MV-4-11 (cell line): ENCODE measurements at places on chromosomes 13 and 19.

DNA sequence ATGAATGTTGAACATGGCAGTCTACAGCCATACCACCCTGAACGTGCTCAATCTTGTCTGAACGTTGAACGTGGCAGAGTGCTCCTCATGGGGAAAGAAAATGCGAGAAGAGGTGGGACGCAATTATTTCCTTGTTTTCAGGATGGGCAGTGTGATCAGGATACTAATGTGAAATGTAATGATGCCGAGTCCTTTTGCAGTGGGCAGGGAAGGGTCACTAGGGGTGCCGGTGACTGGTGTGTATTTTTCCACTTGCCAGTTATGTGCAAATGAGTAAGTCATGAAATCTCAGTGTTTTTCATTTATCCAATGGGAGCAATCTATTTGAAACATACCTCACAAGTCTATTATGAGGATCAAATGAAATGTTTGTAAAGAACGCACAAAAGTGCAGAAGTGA lies 84.8 kb downstream of the LNX2 start:
- no peak for DNase-seq

- DNase-seq, result no peak
Observed at GRCh38 chr19:3133793-3134116, 2.1 kb upstream of the GNA15 start.

DNA sequence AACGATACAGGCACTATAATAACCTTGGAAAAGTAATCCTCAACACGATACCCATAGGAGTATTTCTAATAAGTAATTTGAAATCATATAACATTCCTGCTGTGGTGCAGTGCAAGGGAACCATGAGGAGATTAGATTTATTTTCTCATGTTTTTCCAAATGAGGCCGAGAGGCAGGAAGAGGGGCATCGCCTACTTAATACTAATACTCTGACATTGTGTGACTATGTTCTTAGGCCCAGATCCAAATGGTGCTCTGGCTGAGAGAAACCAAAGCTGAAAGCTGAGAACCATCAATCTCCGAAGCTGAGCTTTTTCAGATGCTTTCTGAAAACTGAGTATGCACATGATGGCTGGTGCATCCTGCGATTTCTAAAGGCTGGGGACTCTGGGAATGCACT lies 248.0 kb upstream of the MAB21L1 start:
- DNase-seq, result no peak

GRCh38 chr13:78576261-78576660 lies 27.1 kb downstream of the POU4F1 start:
- peak; percentile 83 for DNase-seq

DNA sequence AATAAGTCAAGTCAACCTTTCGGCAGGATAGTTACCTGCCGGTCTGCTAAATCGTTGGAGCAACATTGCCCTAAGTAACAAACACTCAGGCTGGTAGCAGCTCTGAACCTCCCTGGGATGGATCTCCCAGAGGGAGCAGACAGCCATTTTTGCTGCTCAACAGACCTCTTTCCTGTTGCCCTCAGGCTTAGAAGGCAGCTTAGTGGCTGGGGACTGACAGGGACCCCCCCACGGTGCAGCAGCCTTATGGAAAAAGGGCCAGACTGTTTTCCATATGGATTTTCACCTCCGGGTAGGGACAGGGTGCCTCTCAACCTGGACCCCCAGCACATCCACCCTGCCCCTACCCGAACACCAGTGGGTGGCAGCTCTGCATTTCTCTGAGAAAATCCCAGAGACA lies 49.7 kb downstream of the UBL3 start:
- no peak for DNase-seq

- DNase-seq, result no peak
Observed at GRCh38 chr19:3113100-3114017, 19.2 kb downstream of the GNA11 start.

DNA sequence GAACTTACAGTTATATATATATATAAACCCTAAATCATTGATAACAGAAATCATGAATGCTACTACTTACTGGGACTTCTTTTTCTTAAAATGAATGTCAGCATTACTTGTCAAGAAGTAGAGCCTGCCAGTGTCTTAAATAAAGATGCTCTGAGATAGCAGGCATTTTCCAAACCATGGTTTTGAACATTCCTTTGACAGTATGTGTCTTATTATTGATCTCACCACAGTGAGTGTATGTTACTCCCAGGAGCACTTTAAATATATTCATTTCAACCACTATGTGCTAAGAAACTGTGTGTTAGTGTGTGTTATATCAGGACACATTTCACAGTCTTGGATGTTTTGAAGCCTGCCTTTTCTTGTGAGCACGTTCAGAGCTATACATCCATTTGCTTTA lies 28.2 kb downstream of the TNFRSF19 start:
- DNase-seq, result no peak

GRCh38 chr19:20662421-20663105 lies 1.2 kb upstream of the ZNF626 start:
- no peak for DNase-seq

- DNase-seq, result no peak
Observed at GRCh38 chr13:30463787-30464495, 1.8 kb downstream of the HMGB1 start.

DNA sequence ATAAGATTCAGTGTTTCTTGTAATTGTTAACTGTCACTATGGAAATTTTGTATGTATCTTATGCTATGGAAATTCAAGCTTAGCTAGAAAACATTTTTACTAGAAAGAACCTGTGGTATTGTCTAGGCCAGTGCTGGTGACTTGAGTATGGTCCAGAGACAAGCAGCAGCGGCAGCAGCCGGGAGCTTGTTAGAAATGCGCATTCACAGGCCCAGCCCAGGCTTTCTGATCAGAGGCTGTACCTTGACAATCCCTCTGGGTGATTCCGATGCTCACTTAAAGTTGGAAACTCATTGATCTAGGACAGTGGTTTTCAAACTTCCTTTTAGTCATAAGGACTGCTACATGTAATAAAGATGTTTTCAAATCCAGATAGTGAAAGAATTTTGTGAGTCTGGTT lies 287.4 kb downstream of the SHISA2 start:
- no peak for DNase-seq

DNA sequence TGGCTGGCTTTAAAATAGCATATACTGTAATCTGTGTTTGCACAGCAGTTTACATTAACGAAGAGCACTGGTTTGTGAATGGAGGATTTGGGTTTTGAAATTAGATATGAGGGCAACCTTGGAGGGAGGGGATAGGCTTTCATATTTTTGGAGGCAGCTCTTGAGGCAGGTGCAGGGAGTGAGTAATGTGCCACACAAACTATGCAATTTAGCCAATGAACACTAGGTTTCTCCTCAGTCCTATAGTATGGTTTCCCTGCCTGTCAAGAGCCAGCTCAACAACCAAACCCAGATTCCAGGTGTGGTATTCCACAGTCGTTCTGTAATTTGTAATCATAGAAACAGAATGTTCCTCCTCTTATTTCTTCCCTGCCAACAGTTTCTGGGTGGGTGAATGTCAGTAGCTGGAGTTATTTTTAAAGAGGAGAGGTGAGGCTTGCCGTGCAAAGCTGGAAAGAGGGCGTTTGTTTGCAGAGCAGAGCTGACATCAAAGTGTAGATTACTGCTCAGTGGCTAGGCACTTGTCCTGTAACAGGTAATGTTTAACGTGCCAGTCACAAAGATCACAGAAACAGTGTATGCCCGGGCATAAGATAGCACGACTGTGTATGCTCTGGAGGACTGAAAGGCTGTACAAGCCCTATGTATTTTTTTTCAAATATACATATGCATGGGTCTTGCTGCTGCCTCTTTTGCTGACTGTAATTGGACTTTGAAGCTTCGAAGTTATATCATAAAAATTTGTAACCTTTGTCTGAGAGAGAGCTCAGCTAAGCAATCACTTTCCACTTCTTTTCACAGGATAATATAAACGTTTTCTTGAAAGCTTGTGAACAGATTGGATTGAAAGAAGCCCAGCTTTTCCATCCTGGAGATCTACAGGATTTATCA lies 124.2 kb downstream of the LMO7 start:
- no peak for DNase-seq

DNA sequence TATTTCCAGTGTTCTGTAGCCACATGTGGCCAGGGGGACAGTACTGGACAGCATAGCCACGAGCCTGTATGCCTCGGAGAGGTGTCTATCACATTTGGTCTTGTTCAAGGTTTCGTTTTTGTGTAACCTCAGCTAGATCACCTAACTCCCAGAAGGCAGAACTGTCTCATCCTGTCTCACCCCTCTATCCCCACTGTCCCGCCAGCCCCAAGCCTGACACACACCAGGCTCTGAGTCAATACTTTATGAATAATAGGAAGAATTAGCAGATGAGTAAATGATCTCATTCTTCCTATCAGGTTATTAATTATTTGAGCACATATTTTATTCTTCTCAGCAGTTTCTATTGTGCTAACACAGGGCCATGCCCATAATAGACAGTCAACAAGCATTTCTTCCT lies 132.2 kb downstream of the NUFIP1 start:
- DNase-seq, result no peak

DNA sequence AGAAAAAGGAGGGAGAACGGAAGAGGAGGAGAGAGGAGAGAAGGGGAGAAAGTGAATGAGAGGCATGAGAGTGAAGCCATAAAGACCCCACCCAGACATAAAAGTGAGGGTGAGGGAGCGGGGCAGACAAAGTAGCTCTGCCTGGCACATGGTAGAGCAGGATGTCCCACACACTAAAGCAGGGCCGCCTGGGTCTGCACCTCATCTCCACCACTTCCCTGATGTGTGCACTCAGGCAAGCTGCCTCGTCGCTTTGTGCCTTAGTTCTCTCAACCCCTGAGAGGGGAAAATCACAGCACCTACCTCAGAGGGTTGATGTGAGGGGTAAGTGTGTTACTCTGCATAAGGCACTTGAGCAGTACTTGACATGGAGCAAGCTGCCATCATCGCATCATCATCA lies 488.1 kb downstream of the COG6 start:
- no peak for DNase-seq

GRCh38 chr19:10173527-10173926 lies 21.2 kb downstream of the DNMT1 start:
- DNase-seq, result peak; percentile 77

GRCh38 chr13:33369073-33369472 lies 83.5 kb upstream of the STARD13 start:
- DNase-seq, result no peak

DNA sequence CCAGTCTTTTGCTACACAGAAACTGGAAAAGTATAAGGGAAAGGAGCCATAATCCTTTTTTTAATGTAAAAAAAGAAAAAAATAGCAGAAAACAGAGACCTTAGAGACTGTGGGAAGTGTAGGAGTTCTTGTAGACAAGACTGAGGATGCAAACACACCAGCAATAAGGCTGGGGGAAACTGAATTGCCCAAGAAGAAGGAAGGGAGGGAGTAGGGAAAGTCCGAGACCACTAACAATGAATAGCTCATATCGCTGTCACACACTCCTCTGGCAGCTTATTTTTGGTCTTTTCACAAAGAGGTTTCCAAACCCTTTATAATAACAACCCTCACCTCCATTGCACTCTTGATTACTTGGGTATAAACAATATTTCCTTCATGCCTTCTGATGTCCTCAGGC lies 952.0 kb downstream of the SLITRK5 start:
- no peak for DNase-seq

GRCh38 chr13:36680913-36681312 lies 7.1 kb downstream of the SERTM1 start:
- no peak for DNase-seq

GRCh38 chr13:38401276-38401675 lies 51.6 kb downstream of the UFM1 start:
- DNase-seq, result no peak

- peak; percentile 61 for DNase-seq
Observed at GRCh38 chr19:22882797-22883196, 50.7 kb downstream of the ZNF723 start.

- DNase-seq, result no peak
Observed at GRCh38 chr19:34576292-34576691, 94.7 kb downstream of the WTIP start.

GRCh38 chr19:22026687-22027086 lies 15.9 kb upstream of the ZNF208 start:
- peak; percentile 27 for DNase-seq

GRCh38 chr19:18733196-18733647 lies 49.7 kb downstream of the CRTC1 start:
- DNase-seq, result no peak

DNA sequence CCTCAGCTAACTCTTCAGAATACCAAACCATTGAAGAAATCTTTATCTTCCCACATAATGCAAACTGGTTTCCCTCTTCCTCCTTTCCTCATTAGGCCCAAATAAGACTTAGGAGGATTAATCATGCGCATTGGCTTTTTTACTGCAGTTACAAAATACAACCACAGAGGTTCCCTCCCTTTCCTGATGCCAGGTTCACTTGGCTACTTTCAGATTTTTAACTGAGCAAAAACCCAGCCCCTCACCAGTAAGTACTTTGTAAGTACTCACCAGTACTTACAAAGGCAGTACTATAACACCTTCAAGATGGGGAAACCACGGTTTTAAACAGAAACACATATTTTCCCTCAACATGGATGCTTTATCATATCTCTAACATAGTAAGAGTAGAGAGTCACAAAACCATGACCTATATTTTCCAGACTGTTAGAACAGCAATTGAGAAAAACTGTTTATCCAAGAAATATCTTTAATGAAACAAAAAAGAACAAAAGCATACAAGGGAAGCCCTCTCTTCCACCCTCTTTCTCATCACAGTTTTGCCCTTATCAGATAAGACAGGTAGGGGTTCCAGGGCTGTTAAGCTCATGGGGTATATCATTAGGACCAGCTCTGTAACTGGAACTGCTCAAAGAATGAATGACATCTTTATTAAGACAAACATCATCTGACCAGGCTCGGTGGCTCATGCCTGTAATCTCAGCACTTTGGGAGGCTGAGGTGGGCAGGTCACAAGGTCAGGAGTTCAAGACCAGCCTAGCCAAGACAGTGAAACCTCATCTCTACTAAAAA lies 12.7 kb downstream of the FOXO1 start:
- DNase-seq, result peak; percentile 29

GRCh38 chr13:80070024-80070703 lies 270.8 kb downstream of the SPRY2 start:
- DNase-seq, result no peak

- DNase-seq, result peak; percentile 76
Observed at GRCh38 chr13:42977219-42977659, 14.8 kb downstream of the EPSTI1 start.

GRCh38 chr19:55474269-55475265 lies 1.9 kb upstream of the ZNF628 start:
- no peak for DNase-seq

- DNase-seq, result no peak
Observed at GRCh38 chr13:75660694-75661093, 24.6 kb downstream of the LMO7 start.

DNA sequence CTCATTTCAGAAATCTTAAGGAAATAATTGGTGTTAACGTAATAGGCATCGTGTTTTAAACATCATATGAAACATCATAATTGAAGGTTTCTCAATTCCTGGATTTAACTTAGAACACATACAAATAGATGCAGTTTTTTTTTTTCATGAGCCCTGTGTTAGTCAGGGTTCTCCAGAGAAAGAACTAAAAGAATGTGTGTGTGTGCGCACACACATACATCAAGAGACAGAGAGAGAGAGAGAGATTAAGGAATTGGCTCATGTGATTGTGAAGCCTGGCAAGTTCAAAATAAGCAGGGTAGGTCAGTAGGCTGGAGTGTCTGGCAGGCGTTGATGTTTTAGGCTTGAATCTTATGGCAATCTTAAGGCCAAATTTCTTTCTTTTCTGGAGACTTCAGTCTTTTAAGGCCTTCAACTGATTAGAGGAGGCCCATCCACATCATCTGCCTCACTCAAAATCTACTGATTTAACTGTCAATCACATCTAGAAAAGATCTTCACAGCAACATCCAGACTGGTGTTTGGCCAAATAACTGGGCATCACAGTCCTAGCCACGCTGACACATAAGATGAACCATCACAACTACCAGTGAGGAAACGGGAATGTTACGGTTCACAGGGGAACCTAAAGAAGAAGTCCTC lies 25.2 kb downstream of the SPATA13 start:
- DNase-seq, result no peak
